ENCODE measurements at places on chromosomes 16 and 17.

DNA sequence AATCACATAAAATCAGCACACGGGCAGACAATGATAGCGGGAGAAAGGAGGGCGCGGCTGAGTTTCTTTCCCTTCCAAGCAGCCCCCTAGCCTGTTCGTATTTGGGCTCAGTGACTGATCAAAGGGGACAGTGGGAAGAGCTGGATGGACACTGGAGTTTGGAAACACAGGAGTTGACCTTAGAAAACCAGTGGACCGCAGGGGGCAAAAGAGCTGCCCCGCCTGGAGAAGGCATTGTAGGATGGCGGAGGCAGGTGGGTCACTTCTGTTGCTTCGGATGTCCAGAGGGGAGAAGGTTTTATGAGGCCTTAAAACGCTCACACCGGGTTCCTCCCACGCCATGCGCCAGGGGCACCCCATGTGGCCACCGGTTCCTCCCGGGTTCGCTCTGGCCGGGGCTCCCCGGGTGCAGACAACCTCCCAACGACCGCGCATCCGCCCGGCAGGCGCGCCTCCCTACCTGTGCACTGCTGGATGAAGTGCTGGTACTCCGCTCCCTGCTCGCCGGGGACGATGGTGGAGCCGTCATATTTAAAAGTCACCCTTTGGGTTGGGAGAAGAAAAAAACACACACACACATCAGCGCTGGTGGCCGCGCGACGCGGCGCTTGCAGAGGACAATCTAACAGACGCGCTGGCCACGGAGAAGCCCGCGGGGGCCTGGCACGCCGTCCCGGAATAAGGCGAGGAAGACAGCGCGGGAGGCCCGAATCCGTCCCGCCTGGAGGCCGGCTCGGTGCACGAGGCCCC is 662 bp downstream of the COTL1 start:
- DNase-seq, result peak; percentile 71

DNA sequence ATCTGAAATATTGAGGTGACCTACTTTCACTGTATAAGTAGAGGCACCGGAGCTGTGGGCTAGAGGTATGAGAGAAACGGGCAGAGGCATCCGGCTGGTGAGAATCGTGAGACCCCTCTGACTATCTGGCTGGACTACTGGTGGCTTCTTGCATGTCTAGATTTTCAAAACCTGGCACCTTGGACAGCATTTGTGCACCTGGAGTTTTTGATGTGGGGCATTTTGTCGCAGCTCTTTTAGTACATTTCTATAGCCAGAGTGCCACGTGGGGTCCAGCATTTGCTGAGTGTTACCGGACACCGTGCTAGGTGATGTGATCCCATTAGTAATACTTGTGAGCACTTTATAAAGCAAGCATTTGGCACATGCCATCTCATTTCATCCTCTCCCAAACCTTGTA is 32.6 kb upstream of the SHISA9 start:
- DNase-seq, result no peak

- DNase-seq, result no peak
These were observed 2.5 kb downstream of the HOXB1 start for GRCh38 chr17:48528153-48528935.

DNA sequence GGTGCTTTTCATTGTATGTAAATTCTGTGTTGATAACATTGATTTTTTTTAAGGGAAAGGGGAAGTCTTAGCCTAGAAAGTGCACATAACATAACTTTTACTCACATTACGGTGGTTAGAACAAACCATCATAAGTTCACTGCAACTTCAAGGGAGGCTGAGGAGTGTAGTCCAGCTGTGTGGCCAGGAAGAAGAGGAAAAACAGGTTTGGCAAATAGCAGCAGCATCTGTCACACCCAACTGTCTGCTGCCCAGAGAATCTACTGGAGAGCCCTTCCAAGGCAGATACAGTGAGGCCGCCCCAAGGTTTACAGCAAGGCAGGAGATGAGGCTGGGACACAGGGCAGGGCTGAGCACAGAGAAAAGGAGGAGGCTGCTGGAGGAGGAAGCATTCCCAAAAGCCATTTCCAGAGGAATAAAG is 60.6 kb downstream of the AIPL1 start:
- peak; percentile 28 for DNase-seq

Measured in activated T-cell treated with anti-CD3 and anti-CD28 coated beads, Interleukin-2, amount 50 U/mL, for 48 hours (primary cell).